ENCODE measurements at places on chromosomes 5 and 9.

- no peak for DNase-seq
Measured at GRCh38 chr9:129480227-129480626, 140.7 kb downstream of the C9orf50 start.

DNA sequence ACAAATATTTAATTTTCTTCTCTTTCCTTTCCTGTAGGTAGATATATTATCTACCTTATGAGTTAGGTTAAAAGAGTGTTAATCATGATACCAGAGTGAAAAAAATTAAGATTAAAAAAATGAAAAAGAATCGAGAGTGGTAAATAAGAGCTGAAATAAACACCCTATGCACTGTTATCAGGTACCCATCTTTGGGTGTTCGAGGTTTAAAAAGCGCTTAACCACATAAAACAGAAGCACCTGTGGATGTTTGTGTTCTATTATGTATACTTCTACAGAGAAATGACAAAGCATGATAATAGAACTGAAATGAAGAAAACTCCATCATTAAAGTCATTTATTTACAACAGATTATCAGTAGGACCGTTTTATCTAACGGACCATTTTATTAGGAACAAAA lies 25.7 kb upstream of the GCNT4 start:
- DNase-seq = no peak

DNA sequence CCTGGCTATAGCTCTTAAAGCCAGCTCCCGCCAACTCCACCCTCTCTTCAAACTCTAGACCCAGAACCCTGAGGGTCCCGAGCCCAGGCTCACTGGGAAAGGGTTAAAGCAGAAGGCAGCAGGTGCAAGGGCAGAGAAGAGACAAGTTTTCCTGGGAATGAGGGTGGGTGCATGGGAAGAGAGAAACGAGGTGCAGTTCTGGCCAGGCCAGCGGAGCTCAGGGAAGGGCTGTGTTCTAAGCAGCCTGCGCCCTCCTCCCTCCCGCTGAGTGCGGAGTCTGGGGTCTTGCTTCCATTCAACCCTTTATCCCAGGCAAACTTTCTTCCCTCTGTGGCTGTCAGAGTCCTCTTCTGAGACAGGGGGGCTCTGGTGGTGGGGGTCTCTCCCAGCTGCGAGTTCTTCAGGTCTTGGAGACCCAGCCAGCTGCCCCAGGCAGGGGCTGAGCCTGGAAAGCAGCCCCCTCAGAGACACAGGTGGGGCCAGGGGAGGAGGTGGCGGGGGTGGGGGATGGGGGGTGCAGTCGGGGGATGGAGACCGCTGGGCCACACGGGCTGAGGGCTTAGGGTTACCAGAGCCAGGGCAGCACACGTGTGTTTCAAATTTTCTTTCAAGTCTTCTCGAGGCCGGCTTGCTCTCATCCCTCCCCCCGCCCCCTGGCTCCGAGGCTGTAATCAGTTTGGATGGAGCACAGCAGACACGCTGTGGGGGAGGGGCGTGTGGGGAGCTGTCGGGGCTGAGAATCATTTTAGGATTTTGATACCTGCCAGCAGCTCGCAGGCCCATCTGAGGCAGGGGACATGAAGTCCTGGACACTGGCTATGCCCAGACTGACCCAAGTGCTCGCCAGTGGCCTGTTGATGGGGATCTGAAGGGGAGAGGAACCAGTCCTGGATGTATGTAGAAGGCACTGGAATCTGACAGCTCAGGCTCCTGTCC lies 169.6 kb upstream of the SMIM23 start:
- DNase-seq = no peak

DNA sequence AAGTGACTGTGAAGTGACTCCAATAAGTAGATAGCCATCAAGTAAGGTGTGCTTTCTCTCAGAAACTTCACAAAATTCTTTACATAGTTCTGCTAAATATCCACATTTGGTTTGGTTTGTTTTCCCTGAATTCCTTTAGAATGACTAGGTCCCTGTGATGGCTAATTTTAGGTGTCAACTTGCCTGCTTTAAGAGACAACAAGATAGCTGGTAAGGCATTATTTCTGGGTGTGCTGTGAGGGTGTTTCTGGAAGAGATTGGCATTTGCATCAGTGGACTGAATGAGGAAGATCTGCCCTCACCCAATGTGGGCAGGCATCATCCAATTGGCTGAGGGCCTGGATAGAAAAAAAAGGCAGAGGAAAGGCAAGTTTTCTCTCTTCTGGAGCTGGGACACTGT lies 8.3 kb upstream of the PTBP3 start:
- DNase-seq = no peak
